ENCODE measurements at places on chromosomes 6 and 20.

GRCh38 chr20:19867074-19867473 is 109.0 kb downstream of the RIN2 start:
- no peak for DNase-seq

GRCh38 chr6:81772741-81773140 is 20.3 kb upstream of the TENT5A start:
- DNase-seq = no peak

GRCh38 chr20:7196481-7196880 is 429.0 kb downstream of the BMP2 start:
- peak; percentile 10 for DNase-seq

GRCh38 chr20:4369798-4370124 is 351.9 kb upstream of the PRND start:
- DNase-seq = no peak

GRCh38 chr6:166006900-166007301 is 160.8 kb downstream of the TBXT start:
- no peak for DNase-seq

- DNase-seq = no peak
Measured at GRCh38 chr6:140201787-140202458, 827.5 kb upstream of the CITED2 start.

DNA sequence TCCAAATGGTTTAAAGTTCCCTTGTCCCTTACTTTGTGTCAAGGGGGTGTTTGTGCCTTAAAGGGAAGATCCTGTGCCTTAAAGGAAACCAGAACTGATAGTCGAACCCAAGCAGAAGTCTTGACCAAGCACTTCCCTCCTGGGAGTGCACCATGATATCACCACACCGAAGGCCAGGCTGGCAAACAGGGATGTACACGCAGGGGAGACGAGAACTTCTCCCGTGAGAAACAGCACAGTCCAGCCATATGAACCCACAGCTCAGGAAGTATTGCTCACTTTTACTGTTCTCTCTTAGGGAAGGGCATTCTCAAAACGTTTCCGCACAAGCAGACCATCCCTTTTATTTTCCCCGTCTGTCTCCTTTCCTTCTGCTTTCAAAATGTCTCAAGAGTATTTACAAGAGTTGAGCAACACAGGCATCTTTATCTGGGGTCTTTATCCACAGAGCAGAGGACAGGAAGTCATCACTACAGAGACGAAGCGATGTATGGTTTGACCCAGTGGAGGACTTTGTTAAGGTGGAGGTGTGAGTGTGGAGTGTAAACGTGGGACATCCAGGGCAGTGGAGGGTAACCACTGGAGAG is 12.8 kb upstream of the SERPINB1 start:
- no peak for DNase-seq

Measured in fibroblast of skin of left biceps (primary cell).